ENCODE measurements at places on chromosomes 13 and 19. TPM values are rescaled to one million over a fixed set of nuclear protein-coding genes. Genes with fewer than 3 reads are reported as not detected.

DNA sequence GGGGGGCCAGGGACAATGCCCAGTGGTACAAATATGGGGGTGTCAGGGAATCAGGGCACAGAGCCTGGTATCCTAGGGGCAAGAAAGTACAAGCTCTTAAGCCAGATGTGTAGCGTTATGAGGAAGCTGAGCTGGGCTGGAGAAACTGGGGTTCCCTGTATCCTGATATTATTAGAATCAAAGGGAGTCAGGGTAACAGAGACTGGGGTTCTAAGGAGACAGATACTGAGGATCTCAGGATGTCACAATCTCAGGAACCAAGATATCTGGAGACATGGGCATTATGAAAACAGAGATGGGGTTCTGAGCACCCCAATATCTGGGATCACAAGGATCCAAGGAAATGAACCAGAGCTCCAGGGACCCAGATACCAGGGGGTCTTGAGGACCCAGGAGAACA lies 784 bp downstream of the BCL3 start:
- no peak for DNase-seq

DNA sequence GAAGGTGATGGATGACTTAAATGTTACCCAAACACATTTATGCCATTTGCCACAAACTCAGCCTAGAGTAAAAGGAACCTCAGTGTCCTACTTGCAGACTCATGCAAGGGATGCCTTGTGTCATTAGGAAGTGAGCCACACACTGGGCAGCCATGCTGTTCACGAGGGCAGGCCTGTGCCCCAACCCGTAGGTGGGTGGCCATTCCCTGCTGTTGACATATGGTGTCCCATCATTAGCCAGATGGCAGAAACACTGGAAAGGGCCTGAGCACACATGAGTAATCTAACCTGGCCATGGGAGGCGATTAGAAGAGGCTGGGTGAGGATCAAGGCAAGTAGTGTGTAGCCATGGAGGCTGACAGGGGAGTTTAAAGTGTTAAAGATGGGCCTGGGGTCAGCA lies 9.7 kb upstream of the LRCH1 start:
- DNase-seq: no peak

Gene PSPN
- total RNA-seq: 1.1 TPM

Gene ATP4B
- total RNA-seq: not detected

- no peak for DNase-seq
These were observed 16.2 kb upstream of the MED4 start for GRCh38 chr13:48110931-48111721.

DNA sequence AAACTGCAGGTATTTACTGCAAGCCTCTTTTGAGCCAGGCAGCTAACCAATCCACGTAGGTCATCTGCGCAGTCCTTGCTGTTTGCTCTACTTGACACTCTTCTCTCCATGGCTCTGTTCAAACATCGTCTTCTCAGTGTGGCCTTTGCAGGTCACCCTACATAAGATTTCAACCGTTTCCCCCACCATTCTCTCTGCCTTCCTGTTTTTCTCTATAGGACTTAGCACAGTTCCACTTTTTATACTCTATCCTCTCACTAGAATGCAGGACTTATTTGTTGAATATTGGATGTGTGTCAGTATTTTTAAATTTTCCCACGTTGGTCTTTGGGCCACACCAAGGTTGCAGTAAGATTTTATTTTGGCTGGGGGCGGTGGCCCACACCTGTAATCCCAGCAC lies 1.7 kb upstream of the FBXW9 start:
- no peak for DNase-seq

DNA sequence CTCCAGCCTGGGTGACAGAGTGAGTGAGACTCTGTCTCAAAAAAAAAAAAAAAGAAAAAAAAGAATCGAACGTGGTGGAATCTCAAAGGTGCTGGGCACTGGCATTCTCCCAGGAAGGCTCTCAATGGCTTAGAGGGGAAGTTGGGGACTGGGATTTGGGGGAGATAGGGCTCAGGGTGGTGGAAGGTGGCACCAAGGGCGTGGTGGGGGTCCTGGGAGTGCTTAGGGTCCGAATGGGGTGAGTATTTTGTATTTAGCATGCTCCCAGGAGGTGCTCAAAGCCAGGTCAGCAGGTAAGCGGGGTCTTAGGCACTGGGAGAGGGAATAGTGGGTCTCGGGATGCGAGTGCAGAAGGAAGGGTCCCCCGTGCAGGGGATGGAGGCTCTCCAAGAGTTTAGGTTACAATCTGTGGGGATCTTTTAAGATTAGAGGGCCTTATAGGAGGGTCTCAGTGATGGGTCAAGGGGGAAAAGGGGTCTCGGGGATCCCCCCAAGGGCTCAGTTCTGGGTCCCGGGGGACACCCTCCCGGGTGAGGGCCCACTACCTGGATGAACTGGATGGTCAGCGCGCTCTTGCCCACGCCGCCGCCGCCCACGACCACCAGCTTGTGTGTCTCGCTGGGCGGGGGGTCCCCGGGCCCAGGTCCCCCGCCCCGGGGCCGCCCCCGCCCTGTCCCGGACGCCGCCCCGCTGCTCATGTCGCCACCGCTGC lies 386 bp downstream of the RRAS start:
- DNase-seq: no peak

Gene TSSK6
- 3.4 TPM for total RNA-seq

DNA sequence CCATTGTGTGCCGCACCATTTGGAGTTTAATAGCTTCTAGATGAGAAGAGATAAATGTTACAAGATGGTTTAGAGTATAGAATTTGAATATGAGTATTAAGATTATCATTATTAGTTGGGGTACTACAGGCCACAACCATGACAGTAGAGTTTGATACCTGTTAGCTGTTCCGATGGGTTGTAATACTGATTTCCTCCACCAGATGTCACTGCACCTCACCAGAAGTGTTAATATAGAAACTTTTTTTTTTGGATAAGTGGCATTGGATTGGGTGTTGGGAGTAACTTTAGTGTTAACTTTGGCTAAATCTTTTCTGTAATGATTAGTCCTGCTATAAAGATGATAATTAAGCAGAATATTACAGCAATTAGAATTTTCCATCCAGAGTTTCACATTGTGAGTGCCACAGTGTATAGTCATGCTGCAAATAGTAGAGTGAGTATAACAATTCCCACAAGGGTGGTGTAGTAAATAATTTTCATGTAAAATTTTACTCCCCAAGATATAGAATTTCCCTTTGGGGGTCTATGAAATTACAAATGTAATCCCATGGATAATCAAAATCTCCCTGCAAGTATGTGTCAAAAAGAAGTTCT lies 56.3 kb downstream of the PSG3 start:
- no peak for DNase-seq

DNA sequence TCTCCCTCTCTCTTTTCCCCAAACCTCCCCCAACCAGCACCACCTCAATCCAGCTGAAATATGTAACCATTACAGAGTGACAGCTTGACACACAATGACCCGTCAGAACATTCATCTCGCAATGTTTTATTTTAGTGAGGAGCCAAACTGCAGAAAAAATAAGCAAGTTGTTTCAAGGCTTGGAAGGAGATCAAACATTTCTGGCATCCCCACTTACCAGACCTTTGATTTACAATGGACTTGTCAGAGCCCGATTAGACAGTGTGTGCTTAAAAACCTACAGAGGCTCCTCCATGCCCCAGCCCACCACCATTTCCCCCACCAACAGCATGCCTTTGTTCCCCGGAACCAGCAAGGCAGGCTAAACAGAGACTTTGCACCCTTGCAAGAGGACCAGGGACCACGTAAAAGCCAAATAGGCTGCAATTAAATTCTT lies 382.8 kb upstream of the ZNF507 start:
- peak; percentile 51 for DNase-seq

- no peak for DNase-seq
These were observed 707 bp upstream of the KLK8 start for GRCh38 chr19:51002089-51002532.

DNA sequence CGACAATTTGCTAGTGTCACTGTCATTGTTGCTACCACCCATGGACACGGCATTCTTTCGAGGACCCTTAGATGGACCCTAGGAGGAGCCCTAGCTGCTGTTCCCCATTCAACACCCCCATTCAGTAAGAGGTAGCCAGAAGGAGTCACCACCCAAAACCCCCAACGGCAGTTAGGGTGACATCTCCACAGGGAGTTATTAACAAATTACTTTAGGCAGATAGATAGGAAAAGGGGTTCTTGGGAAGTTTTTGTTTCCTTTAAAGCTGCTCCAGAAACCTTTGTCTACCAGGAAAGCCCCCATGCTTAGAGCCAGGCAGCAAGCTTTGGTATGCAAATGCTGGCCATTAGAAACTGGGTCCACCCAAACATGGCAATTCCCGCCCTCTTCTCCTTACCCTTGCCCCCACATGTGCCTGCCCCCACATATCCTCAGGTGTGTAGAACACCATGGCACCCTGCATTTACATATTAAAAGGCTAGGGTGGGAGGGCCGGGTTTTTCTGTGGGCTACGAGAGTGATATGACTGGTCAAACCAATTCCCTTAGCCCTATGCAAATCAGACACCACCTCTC lies 190.9 kb downstream of the SLITRK6 start:
- DNase-seq: no peak

DNA sequence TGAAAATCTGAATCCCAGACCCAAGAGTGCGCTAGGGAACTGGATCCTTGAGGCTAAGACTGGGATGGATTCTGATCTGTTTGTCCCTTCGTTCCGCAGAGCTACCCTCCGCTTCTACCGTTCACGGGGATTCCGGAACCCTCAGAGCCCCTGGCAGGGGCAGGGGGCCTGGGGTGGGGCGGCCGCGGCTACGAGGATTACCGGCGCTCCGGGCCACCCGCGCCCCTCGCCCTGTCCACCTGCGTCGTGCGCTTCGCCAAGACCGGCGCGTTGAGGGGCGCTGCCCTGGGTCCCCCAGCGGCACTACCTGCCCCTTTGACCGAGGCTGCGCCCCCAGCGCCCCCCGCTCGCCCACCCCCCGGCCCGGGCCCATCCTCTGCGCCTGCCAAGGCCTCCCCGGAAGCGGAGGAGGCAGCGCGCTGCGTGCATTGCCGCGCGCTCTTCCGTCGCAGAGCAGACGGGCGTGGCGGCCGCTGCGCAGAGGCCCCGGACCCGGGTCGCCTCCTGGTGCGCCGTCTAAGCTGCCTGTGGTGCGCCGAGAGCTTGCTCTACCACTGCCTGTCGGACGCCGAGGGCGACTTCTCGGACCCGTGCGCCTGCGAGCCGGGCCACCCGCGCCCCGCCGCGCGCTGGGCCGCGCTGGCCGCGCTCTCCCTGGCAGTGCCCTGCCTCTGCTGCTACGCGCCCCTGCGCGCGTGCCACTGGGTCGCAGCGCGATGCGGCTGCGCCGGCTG lies 7.1 kb downstream of the SPRED3 start:
- no peak for DNase-seq

DNA sequence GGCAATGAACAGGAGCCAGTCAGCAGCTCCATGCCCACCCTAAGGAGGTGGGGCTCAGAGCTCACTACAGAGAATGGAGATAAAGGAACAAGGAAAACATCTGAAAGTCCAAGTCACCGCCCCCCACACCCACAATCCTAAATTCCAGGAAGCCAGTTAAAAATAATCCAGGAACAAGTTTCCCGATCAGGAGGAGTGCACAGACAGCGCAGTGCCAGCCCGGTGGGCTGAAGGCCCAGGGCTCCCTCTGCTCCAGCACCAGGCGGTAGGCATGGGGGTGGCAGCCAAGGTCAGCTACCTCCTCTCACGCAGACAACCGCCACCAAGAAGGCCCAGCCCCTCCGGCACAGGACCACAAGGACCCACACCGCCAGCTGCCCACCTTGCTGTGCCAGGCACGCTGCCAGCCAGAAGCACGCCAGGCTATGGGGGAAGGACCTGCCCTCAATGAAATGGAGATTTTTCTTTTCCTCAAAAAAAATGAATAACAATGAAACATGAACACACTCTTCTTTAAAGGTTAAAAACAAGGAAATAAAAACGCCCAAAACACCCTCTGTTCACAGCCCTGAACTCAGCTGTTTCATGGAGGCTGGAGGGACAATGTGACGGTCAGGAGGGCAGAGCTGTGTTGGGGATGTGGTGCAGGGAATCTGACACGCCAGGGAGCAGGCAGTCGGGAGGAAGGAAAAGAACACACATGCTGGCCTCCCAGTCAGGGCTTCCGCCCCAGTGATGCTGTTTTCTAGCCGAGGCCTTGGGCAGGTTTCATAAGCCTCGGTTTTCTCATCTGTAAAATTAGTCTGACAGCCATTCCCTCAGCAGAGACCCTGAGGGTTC lies 11.0 kb downstream of the STK24 start:
- DNase-seq: peak; percentile 48

Gene GRK1
- not detected for total RNA-seq

Gene ZNF121
- total RNA-seq: 67.3 TPM

Gene UNC13A
- total RNA-seq: 1.4 TPM

DNA sequence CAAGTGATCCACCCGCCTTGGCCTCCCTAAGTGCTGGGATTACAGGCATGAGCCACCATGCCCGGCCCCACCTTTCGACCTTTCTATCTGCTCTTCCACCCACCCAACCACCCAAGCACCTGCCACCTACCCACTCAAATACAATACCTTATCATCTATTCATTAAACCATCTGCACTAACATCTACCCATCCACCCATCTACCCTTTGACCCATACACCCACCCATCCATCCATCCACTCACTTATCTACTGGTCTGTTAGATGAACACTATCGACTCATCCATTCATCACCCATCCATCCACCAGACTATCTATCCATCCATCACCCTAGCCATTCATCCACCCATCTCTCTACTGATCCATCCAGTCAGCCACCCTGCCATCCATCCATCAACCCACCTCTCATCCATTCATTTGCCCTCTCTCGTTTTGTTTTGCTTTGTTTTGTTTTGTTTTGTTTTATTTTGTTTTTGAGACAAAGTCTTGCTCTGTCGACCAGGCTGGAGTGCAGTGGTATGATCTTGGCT lies 17.2 kb downstream of the EML2 start:
- no peak for DNase-seq

Gene KLF1
- not detected for total RNA-seq

- no peak for DNase-seq
These were observed 19.8 kb upstream of the CEACAM4 start for GRCh38 chr19:41646589-41647204.

- DNase-seq: no peak
These were observed 44.5 kb downstream of the VWA8 start for GRCh38 chr13:41916173-41916954.

DNA sequence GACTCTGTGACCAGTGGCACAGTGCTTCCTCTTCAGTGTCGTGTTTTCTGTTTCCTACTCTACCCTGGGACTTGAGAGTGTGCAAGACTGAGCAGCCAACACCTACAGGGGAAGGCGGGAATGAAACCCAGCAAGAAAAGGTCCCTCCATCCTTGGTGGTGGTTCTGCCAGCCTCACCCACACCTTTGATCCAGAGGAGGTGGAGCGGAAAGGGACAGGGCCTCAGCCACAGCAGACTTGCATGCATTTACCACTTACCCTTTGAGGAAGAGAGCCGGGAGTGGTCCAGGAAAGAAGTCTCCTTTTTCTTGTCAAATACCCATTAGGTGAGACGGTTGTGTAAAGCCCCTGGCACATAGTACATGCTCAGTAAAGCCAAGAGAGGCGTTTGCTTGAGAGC lies 164.8 kb upstream of the ZNF536 start:
- no peak for DNase-seq

- DNase-seq: peak; percentile 62
These were observed 25.0 kb downstream of the SH3GL1 start for GRCh38 chr19:4375164-4376027.

Data from ureter (tissue), 1 donor.